SIG-M5 (cell line): ENCODE measurements at places on chromosomes 13 and 19.

DNA sequence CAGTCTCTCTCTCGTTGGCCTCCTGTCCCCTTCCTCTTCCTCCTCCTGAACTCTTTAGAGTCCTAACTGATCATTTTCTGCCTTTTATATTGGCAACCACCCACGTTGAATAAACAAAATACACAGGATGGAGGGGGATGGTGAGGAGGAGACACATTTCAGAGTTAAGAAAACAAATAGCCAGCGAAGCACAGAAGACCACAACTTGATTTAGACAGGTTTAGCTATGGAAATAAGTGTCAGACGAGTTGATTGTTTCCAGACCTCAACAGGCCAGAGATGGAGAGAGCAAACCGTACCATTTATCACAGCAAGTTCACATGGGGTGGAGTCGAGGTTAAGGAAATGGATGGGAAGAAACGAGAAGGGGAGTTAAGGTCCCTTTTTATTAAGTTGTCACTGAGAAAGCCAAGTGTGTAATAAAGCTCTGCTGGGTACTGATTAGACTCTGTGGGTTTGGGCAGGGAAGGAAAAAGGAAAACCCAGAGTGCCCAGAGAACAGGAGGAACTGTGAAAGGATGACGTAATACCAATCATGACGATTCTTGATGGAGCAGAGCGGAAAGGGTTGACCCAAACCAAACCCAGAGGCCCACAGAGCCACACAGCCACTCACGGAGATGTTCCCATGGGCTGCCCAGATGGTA lies 11.1 kb upstream of the SERP2 start:
- DNase-seq: no peak

DNA sequence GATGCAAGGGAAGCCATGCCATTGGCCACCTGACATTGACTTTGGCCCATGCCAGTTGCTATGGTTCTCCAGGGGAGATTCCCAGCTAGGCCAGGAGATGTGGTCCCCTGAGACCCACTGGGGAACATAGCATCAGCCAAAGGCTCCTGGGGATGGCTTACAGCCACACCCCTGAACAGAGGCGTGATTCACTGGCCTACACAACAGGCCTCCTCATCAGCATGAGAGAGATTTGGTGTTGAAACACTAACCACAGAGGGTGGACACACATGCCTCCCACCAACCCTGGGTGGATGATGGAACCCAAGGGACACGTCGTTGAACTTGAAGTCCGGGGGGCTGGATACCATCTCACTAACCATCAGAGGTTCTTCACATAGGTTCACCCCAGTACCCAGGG lies 14.4 kb downstream of the IQCN start:
- DNase-seq: no peak

- no peak for DNase-seq
Measured at GRCh38 chr19:28023064-28023463, 1189.9 kb downstream of the UQCRFS1 start.

GRCh38 chr13:99339736-99340397 lies 32.7 kb upstream of the GPR183 start:
- no peak for DNase-seq

- DNase-seq: no peak
Measured at GRCh38 chr19:49809160-49809940, 3.7 kb downstream of the FUZ start.

DNA sequence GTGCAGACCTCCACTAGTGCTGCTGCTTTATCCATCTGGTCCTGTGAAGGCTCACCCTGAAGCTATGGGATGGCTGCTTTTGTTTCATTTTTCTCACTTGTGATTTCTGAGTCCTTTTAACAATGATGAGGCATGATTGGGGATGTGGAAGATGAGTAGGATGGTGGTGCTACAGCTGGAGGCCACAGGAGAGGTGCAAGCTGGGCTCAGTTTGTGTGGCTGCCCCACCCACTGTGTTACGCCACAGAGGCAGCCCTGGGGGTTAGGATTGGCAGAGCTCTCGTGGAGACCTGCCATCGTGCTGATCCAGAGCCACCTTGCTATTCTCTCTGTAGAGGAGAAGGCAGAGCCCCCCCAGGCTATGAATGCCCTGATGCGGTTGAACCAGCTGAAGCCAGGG lies 19.6 kb upstream of the QTRT1 start:
- DNase-seq: no peak

DNA sequence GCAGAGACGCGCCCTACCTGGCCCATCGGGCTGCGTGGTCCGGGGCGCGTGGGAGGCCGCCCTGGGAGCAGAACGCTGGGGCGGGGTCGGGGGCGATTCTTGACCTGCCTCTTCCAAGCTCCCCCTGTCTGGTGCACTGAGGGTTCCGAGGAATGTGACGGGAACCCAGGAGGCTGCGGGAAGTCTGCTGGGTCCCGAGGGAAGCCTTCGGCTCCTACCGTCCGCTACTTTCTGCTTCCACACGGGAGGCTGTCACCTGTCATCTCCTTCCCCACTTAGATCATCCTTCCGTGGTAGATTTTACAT lies 781 bp upstream of the SPRYD7 start:
- no peak for DNase-seq

GRCh38 chr13:50419331-50419865 lies 404.2 kb downstream of the KCNRG start:
- no peak for DNase-seq

DNA sequence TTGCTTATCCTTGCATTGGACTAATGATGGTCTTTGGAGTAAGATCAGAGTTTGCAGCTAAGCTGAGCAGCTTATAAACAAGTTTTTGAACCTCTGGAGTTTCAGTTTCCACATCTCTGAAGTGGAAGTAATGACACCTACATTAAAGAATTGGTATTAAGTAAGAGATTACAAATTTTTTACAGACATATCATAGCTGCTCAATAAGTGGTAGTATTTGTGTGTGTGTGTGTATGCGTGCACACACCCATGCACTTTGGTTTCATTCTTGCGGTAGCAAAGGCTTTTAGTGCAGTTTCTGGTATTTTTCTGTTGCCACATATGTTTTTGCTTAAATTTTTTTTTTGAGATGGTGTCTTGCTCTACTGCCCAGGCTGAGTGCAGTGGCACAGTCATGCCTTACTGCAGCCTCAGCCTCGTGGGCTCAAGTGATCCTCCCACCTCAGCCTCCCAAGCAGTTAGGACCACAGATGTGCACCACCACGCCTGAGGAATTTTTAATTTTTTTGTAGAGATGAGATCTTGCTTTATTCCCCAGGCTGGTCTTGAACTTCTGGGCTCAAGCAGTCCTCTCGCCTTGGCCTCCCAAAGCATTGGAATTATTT lies 4.5 kb downstream of the NAA16 start:
- no peak for DNase-seq

GRCh38 chr13:94595001-94595949 lies 677 bp downstream of the TGDS start:
- DNase-seq: no peak

- no peak for DNase-seq
Measured at GRCh38 chr19:12873891-12874745, 7.1 kb downstream of the DNASE2 start.

- DNase-seq: no peak
Measured at GRCh38 chr13:41645331-41645730, 188.0 kb downstream of the RGCC start.

DNA sequence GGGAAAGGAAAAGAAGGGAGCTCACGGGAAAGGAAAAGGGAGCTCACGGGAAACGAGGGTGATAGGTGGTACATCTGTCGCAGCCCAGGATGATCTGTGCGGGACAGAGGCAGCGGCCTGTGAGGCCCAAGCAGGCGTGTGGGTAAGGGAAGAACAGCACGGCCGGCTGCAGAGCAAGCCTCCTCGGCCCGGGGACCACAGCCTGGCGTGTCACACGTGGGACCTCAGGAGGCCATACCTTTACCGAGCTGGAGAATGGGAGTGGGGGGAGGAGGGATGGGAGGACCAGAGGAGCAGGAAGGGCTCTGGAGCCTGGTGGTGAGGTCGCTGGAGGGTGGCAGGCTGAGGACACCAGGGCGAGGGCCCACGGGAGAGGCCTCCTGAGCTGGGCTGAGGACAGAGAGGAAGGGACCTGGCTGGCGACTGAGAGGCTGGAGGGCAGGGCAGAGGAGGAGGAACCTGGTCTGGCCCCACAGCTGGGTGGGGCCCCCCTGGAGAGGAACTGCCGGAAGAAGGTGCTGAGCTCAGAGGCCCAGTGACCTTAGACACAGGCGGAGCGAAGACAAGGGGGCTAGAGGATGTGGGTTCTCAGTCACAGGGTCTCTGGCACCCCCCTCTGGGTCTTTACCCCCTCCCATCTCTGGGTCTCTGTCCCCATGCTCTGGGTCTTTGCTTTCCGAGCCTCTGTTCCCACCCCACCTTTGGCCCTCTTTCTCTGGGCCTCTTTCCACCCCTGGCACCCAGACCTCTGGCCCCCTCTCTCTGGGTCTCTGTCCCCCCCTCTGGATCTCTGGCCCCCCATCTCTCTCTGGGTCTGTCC lies 2.9 kb upstream of the FTL start:
- DNase-seq: peak; percentile 24

DNA sequence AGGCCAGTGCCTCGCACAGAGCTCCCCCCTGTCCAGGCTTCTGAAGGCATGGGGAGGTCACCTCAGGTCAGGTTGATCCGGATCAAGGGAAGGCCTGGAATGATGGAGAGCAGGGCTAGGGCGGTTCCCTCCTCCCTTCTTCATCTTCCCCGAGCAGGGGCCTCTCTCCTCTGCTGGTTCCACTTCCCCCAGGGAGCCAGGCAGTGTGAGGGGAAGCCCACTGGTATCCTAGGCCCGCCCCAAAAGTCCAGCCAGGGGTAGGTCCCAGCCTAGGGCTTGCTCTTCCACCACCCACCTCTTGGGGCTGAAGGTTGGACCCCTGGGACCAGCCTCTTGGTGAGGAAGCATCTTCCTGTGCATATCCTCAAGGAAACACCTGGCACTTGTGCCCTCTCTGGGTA lies 16.4 kb upstream of the PRR19 start:
- no peak for DNase-seq

- DNase-seq: no peak
Measured at GRCh38 chr19:58385891-58386575, 1.0 kb upstream of the RPS5 start.

GRCh38 chr13:23715762-23716235 lies 145.6 kb downstream of the TNFRSF19 start:
- DNase-seq: no peak

GRCh38 chr19:8233370-8233769 lies 24.2 kb downstream of the CERS4 start:
- no peak for DNase-seq

DNA sequence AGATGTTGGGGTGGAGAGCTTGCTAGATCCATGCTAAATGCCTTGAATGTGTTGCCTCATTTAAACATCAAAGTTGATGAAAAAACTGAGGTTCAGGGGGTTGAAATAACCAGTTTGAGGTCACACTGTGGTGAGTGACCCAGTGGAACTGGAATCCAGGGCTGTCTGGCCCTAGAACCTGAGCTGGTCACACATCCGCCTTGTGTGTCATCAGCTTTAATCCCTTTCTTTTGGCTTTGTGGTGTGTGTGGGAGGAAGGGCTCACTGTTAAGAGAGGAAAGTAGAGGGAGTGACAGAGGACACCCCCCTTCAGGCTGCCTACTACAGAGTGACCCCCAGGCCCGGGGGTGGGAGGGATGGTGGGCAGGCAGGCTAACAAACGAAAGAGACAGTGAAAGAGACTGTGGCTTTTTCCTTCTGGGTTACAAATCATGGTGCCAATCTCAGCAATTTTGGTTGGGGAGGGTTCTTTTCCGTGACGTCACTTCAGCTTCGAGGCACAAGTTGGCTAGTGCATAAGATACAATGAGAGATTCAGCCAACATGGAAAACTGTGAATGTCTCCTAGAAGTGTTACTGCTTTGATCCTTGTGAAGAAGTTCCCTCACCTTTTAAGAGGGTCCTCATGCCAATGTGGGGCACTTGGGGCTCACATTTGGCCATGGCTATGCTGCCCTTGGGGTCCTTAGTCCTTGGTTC lies 164.9 kb downstream of the DLEU7 start:
- no peak for DNase-seq

GRCh38 chr19:6568010-6568526 lies 22.9 kb downstream of the CD70 start:
- no peak for DNase-seq

DNA sequence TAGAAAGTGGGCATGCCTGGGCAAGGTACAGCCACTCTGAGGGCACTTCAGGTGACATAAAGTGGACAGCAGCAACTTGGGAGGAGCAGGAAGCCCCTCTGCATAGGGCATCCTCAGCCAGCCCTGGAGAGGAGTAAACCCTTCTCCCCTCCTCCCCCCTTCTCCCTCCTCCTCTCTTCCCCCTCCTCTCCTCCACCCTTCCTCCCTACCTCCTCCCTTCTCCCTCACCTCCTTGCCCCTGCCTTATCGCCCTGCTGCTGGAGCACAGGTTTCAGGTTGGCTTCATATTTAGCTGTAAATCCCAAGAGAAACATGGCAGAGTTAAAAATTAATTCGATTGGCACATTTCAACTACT lies 30.5 kb upstream of the ATP12A start:
- no peak for DNase-seq

GRCh38 chr19:17423429-17424208 lies 3.8 kb downstream of the MVB12A start:
- no peak for DNase-seq

GRCh38 chr13:28468023-28468915 lies 26.7 kb downstream of the FLT1 start:
- peak; percentile 97 for DNase-seq

- DNase-seq: no peak
Measured at GRCh38 chr19:10471909-10472308, 31.2 kb downstream of the KEAP1 start.
